Activated CD4-positive, alpha-beta memory T cell treated with anti-CD3 and anti-CD28 coated beads, Interleukin-2, amount 10 ng/mL, durations not matched to agents 7 days and 5 days (primary cell): ENCODE measurements at places on chromosomes 2 and 18. TPM values are rescaled to one million over a fixed set of nuclear protein-coding genes. Genes with fewer than 3 reads are reported as not detected.

DNA sequence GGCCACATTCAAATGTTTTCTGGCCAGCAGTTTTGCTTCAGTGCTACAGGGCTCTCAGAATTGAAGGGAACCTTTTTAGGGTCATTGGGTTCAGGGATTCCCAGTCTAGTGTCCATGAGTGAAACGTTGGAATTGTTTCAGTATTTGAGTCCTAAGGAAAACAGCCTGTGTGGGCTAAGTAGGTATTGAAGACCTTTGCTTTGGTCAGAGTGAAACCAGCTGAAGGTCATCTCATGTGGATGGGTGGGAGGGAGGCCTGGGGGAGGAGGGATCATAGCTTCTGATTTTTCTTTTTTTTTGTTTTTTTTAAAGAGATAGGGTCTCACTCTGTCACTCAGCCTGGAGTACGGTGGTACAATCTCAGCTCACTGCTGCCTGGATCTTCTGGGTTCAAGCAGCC is 20.2 kb downstream of the B3GNT2 start:
- no peak for DNase-seq
- H3K27ac ChIP-seq, result no peak overlapping the region
- H3K36me3 ChIP-seq, result peaks cover 58% of the 10 kb centered on the region
- H3K4me1 ChIP-seq, result peaks cover 30% of the 10 kb centered on the region
- no peak overlapping the region for H3K4me3 ChIP-seq

The TWSG1 gene
- total RNA-seq, result 9.6 TPM

GRCh38 chr2:35428548-35428947 is 927.0 kb upstream of the CRIM1 start:
- H3K27ac ChIP-seq, result no peak overlapping the region
- no peaks in the 10 kb centered on the region for H3K27me3 ChIP-seq
- DNase-seq, result no peak
- no peak overlapping the region for H3K4me3 ChIP-seq

The SLC38A11 gene
- not detected for total RNA-seq

GRCh38 chr2:170924969-170925368 is 4.1 kb upstream of the GORASP2 start:
- DNase-seq, result no peak
- no peak overlapping the region for H3K4me3 ChIP-seq
- H3K4me1 ChIP-seq, result peaks cover 18% of the 10 kb centered on the region
- H3K27ac ChIP-seq, result no peak overlapping the region
- no peaks in the 10 kb centered on the region for H3K27me3 ChIP-seq

The AGXT gene
- total RNA-seq, result not detected

DNA sequence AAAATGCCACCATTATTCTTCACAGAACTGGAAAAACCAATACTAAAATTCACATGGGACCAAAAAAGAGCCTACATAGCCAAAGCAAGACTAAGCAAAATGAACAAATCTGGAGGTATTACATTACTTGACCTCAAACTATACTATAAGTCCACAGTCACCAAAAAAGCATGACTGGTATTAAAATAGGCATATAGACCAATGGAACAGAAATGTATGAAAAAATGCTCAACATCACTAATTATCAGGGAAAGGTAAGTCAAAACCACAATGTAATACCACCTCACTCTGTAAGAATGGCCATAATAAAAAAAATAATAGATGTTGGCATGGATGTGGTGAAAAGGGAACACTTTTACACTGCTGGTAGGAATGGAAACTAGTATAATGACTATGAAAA is 158.6 kb downstream of the CDH2 start:
- no peaks in the 10 kb centered on the region for H3K36me3 ChIP-seq
- no peak for DNase-seq
- no peak overlapping the region for H3K4me3 ChIP-seq

The C1QL2 gene
- not detected for total RNA-seq

The ANKRD30B gene
- total RNA-seq, result not detected

The FSIP2 gene
- total RNA-seq, result not detected

GRCh38 chr18:42929181-42929580 is 186.3 kb downstream of the RIT2 start:
- H3K4me1 ChIP-seq, result no peaks in the 10 kb centered on the region
- DNase-seq, result no peak
- H3K36me3 ChIP-seq, result no peaks in the 10 kb centered on the region
- no peak overlapping the region for H3K4me3 ChIP-seq
- no peak overlapping the region for H3K27ac ChIP-seq
- no peaks in the 10 kb centered on the region for H3K27me3 ChIP-seq

DNA sequence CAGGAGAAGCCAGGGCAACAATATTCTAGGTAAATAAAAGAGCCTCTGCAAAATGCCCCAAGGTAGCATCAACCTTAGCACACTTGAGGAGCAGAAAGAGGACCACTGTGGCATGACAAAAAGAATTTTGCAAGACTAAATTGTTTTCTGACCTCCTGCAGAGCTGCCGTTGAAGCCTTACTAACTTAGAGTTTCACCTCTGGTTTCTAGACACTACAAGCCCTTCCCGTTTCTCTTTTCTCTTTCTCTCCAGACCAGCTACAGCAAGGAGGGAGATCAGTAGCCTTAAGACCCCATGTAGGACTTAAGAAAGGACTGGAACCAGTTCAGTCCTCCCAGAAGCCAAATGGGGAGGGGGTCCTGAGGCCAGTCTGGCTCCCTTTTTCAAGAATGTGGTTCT is 73.3 kb upstream of the SP3 start:
- peaks cover 5% of the 10 kb centered on the region for H3K27me3 ChIP-seq
- H3K4me3 ChIP-seq, result no peak overlapping the region
- no peak for DNase-seq
- peaks cover 20% of the 10 kb centered on the region for H3K4me1 ChIP-seq
- peak overlapping the region; percentile 24 for H3K27ac ChIP-seq

DNA sequence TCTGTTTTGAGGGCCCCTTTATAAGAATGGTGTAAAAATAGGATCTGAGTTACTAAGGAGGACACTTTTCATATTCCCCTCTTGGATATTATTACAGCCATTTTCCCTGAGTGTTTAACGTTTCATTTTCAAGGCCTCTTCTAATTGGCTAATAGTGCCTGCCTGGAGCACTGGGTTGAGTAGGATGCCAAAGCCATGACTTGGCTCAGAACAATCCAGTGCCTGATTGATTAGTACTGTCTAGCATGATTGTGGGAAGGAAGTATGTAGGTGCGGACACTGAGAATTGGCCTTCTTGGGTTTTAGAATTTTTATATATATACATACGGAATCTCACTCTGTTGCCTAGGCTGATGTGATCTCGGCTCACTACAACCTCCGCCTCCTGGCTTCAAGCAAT is 66.1 kb downstream of the NAB1 start:
- no peak overlapping the region for H3K4me3 ChIP-seq
- no peaks in the 10 kb centered on the region for H3K36me3 ChIP-seq
- no peaks in the 10 kb centered on the region for H3K27me3 ChIP-seq
- DNase-seq, result no peak

The STPG4 gene
- total RNA-seq, result 0.13 TPM

The CRYGD gene
- not detected for total RNA-seq

DNA sequence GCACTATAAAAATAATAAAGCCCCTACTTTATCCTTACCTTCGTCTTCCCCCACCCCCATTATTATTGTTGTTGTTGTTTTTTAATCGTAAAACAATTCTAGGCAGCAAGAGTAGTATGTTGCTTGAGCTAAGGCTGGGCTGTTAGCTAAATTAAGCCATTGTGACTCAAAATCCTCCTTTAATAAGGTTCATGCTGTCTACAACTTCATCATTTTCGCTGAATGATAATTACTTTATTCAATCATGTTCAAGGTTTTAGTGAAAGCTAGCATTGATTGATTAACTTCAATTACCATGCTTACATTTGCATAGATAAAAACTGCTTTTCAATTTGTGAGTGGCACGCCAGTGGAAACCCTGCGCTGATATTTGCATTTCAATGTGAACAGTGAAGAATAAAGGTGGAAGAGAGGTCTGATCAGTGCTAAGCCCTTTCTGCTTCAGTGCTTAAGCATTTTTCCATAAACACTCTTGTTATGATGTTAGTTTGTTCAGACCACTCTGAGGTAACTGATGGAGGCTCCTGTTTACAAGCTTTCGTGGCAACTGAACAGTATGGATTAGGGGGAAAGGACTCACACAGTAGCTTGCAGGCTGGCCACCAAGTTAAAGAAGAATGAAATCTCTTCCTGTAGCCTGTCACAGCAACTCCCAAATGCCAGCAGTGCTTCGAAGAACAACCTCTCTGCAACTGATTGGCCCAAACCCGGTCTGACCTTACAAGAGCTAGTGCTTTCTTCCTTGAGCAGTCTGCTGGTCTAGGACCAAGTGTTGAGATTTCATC is 156.8 kb downstream of the GPD2 start:
- no peaks in the 10 kb centered on the region for H3K4me1 ChIP-seq
- H3K27me3 ChIP-seq, result peaks cover 2% of the 10 kb centered on the region
- H3K36me3 ChIP-seq, result no peaks in the 10 kb centered on the region
- DNase-seq, result no peak
- H3K27ac ChIP-seq, result no peak overlapping the region

The KCNG2 gene
- total RNA-seq, result not detected

- H3K36me3 ChIP-seq, result no peaks in the 10 kb centered on the region
- DNase-seq, result no peak
- H3K27ac ChIP-seq, result no peak overlapping the region
- H3K4me1 ChIP-seq, result no peaks in the 10 kb centered on the region
- no peak overlapping the region for H3K4me3 ChIP-seq
- peaks cover 4% of the 10 kb centered on the region for H3K27me3 ChIP-seq
These were observed 98.1 kb upstream of the ACAA2 start for GRCh38 chr18:49911427-49911826.

The ITM2C gene
- 26.8 TPM for total RNA-seq

- no peaks in the 10 kb centered on the region for H3K27me3 ChIP-seq
- no peak overlapping the region for H3K4me3 ChIP-seq
- H3K27ac ChIP-seq, result no peak overlapping the region
- DNase-seq, result no peak
- peaks cover 2% of the 10 kb centered on the region for H3K4me1 ChIP-seq
These were observed 615.6 kb upstream of the CDH2 start for GRCh38 chr18:28792404-28793086.

DNA sequence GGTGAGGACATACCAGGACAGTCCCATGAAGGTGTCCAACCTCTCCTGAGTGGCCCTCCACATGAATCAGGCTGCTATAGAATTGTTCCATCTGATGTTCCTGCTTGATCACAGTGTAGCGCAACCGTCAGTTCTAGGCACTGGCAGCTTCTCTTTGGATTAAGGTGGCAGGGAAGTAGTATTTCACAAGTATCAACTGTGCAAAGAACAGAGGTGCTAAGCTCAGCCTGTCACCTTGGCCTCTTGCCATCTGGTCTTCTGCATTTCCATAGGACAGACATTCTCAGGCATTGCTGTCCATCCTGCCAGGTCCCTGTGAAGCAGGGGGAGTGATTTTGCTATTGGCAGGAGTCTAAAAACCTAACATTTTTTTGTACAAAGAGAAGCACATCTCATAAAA is 182.2 kb upstream of the EPAS1 start:
- H3K27ac ChIP-seq, result no peak overlapping the region
- H3K4me1 ChIP-seq, result no peaks in the 10 kb centered on the region
- H3K36me3 ChIP-seq, result peaks cover 3% of the 10 kb centered on the region
- H3K4me3 ChIP-seq, result no peak overlapping the region
- no peaks in the 10 kb centered on the region for H3K27me3 ChIP-seq

The RNF138 gene
- total RNA-seq, result 64.6 TPM

GRCh38 chr2:71896385-71897136 is 251.1 kb downstream of the CYP26B1 start:
- H3K4me1 ChIP-seq, result no peaks in the 10 kb centered on the region
- H3K27ac ChIP-seq, result no peak overlapping the region
- peaks cover 2% of the 10 kb centered on the region for H3K27me3 ChIP-seq
- no peak overlapping the region for H3K4me3 ChIP-seq

GRCh38 chr2:239268082-239268481 is 132.7 kb downstream of the HDAC4 start:
- H3K27me3 ChIP-seq, result peaks cover 17% of the 10 kb centered on the region
- H3K4me3 ChIP-seq, result peak overlapping the region; percentile 5
- DNase-seq, result no peak
- H3K4me1 ChIP-seq, result peaks cover 90% of the 10 kb centered on the region

The DNER gene
- not detected for total RNA-seq

- no peak for DNase-seq
- H3K27me3 ChIP-seq, result no peaks in the 10 kb centered on the region
- H3K4me3 ChIP-seq, result no peak overlapping the region
- no peak overlapping the region for H3K27ac ChIP-seq
These were observed 397.8 kb downstream of the METTL4 start for GRCh38 chr18:2173486-2173885.

GRCh38 chr2:220441404-220441803 is 814.0 kb downstream of the SLC4A3 start:
- no peak for DNase-seq
- no peaks in the 10 kb centered on the region for H3K4me1 ChIP-seq
- no peak overlapping the region for H3K27ac ChIP-seq

- no peaks in the 10 kb centered on the region for H3K4me1 ChIP-seq
- DNase-seq, result no peak
- H3K4me3 ChIP-seq, result no peak overlapping the region
- no peaks in the 10 kb centered on the region for H3K36me3 ChIP-seq
These were observed 29.1 kb upstream of the RPE start for GRCh38 chr2:209973328-209973727.

The SCG2 gene
- total RNA-seq, result not detected

- no peak overlapping the region for H3K27ac ChIP-seq
- H3K4me3 ChIP-seq, result no peak overlapping the region
- H3K4me1 ChIP-seq, result no peaks in the 10 kb centered on the region
- no peak for DNase-seq
These were observed 116.4 kb downstream of the ZNF521 start for GRCh38 chr18:25235401-25236042.

DNA sequence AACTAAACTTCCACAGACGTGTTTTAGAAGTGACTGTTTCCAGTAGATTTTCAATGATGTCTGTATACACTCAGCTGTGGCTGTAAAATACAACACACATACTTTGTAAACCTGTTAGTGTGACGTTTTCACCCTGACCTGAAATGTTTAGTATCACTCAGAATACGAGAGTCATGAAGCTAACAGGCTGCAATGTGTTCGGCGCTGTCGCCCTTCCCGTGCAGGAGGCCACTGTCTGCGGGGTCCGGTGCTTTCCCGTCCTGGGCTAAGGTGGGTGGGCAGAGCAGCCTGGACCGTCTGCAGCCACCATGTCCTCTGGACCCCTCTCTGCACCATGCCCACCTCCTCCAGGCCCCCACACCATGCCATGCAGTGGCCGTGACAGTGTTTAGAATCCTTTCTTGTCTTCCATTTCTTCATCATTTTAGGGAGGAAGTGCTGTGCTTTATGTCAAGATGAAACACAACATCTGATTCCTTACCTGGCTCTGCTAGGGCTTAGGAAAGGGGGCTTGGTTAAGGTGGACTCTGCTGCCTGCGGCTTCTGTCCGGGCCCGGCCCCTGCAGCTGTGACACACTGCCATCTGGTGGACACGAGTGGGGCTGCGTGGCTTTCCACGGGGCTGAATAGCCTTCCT is 53.8 kb upstream of the RBM44 start:
- H3K27ac ChIP-seq, result peak overlapping the region; percentile 64
- no peaks in the 10 kb centered on the region for H3K27me3 ChIP-seq
- H3K4me1 ChIP-seq, result peaks cover 29% of the 10 kb centered on the region
- peak; percentile 75 for DNase-seq
- H3K36me3 ChIP-seq, result peaks cover 59% of the 10 kb centered on the region

DNA sequence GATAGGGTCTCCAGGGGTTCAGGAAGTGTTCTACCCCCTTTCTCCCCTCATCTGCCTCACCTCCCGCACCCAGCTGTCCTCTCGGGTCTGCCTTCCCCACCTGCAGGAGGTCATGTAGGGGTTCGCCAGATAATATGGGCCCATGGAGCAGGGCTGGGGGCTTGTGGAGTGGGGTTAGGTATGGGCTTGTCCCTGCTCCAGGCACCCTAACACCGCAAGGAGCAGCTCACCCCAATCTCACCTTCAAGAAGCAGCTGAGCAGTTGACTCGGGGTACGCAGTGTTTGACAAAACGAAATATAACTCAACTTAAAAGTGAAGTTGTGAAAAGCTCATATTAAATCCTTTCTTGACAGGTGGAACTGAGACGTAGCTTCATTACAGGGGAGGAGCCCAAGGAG is 99.6 kb downstream of the CTIF start:
- H3K36me3 ChIP-seq, result no peaks in the 10 kb centered on the region
- H3K27me3 ChIP-seq, result peaks cover 6% of the 10 kb centered on the region
- no peak overlapping the region for H3K4me3 ChIP-seq
- no peak overlapping the region for H3K27ac ChIP-seq
- no peak for DNase-seq
